ENCODE measurements at places on chromosomes 7 and 10.

- DNase-seq, result no peak
These were observed 125.9 kb downstream of the TRRAP start for GRCh38 chr7:99004216-99004615.

DNA sequence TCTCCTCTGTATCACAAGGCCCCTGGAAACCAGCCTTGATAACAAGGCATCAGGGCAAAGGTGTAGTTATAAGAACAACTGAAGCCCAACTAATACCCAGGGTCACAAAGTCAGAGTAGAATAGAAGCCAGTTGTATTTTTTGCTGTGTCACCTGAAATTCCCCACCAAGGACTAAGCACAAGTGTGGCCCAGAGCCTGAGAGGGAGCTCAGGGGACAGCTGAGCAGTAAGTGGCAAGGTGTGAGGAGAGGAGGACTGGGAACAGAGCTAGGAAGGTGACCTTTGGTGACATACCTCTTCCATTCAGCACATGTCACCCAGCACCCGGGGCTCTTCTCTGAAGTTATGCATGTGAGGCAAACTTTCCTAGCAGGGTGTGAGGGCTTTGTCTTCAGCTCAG, 179.9 kb downstream of the HECW1 start:
- no peak for DNase-seq

- DNase-seq, result no peak
These were observed 14.5 kb upstream of the JMJD1C start for GRCh38 chr10:63480237-63480636.

DNA sequence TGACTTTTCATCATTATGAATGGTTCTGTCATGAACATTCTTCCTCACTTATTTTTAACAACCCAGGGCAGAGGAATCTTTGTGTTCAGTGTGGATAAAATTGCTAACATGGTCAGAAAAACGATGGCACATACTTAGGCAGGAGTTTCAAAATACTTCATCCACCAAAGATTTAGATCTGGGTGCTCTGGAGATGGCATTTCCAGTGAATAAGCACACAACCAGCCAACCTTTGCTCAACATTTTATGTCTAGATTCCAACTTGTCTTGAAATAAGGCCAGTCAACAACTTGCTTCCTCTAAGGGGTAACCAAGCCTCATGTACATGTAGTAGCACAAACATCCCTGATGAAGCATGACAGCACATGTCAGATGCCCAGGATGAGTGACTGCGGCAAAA, 33.4 kb upstream of the ADRB1 start:
- no peak for DNase-seq

DNA sequence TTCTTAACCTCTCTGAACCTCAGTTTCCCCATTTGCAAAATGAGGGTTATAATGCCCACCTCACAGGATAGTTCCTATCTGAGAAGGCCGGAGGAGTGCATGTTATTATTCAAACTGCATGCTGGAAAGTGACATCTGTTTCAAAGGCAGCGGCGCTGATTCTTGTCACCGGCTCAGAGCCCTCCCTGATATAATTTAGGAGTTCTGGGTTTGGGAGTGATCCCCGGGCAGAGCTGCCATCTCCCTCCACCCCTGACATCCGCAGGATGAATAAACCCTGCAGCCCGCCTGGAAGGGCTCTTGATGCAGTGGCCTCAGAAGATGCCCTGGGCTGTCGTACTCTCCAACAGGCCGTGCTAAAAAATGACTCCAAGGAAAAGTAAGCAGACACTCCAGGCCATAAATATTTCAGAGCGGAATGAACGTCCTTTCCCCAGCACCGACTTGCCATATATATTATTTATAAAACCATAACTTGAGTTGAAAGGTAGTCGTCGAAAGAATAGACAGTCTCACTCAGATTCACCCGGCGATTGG, 47.0 kb upstream of the MYL10 start:
- DNase-seq, result no peak
